ENCODE measurements at places on chromosomes 2 and 18. TPM values are rescaled to one million over a fixed set of nuclear protein-coding genes. Genes with fewer than 3 reads are reported as not detected.

The FBXO41 gene
- total RNA-seq, result 45.7 TPM

The GREB1 gene
- total RNA-seq, result 1.0 TPM

The BMP10 gene
- not detected for total RNA-seq

The GPR155 gene
- 9.4 TPM for total RNA-seq

The ACADL gene
- not detected for total RNA-seq

The TSN gene
- 94.8 TPM for total RNA-seq

The GALR1 gene
- total RNA-seq, result not detected

The PCBP1 gene
- 455 TPM for total RNA-seq

GRCh38 chr2:229868794-229869193, 53.0 kb downstream of the TRIP12 start:
- H3K27ac ChIP-seq, result no peak overlapping the region
- H3K36me3 ChIP-seq, result peaks cover 33% of the 10 kb centered on the region
- H3K4me3 ChIP-seq, result no peak overlapping the region
- DNase-seq, result no peak
- H3K4me1 ChIP-seq, result peaks cover 32% of the 10 kb centered on the region

GRCh38 chr2:233449081-233449901, 95.0 kb downstream of the DGKD start:
- H3K27ac ChIP-seq, result no peak overlapping the region
- no peaks in the 10 kb centered on the region for H3K27me3 ChIP-seq
- H3K4me1 ChIP-seq, result no peaks in the 10 kb centered on the region
- no peak overlapping the region for H3K4me3 ChIP-seq

DNA sequence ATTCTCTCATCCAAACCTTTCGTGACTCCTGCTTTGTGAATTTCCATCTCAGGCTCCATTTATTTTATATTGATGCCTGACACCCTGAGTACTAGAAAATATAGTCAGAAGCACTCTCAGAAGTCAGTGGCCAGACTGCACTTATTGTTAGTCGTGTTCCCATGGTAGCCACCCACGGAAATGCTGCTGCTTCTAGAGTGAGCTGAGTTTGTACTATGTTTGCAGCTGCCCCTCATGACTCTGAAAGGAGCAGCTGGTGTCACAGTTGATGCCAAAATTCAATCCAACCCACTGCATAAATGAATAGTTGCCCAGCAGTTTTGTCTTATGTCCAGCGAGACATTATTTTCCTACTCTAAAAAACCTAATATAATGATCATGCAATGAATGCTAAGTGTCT, 265.2 kb upstream of the SPHKAP start:
- H3K27me3 ChIP-seq, result no peaks in the 10 kb centered on the region
- no peak overlapping the region for H3K4me3 ChIP-seq
- no peaks in the 10 kb centered on the region for H3K36me3 ChIP-seq
- no peaks in the 10 kb centered on the region for H3K4me1 ChIP-seq
- DNase-seq, result no peak
- H3K27ac ChIP-seq, result no peak overlapping the region

- no peak overlapping the region for H3K4me3 ChIP-seq
- H3K4me1 ChIP-seq, result peaks cover 2% of the 10 kb centered on the region
- H3K27me3 ChIP-seq, result peaks cover 43% of the 10 kb centered on the region
- H3K36me3 ChIP-seq, result no peaks in the 10 kb centered on the region
- DNase-seq, result no peak
Measured at GRCh38 chr2:71471276-71471675, 17.9 kb downstream of the DYSF start.

DNA sequence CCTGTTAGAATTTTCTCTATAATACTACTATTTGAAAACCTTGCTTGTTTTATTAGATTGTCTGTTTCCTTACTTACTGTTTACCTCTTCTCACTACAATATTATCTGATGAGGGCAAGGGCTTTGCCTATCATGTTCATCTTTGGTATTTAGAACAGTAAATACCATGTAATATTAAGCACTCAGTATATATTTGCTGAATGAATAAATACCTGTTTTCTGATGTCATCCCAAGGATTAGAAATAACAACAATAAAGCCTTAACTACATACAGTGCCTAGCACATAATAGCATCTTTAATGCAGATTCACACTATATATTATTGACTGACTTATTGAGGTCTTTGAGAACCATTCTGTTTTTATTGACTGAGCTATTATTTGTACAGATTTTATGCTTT, 142.1 kb downstream of the TMEM247 start:
- no peak overlapping the region for H3K4me3 ChIP-seq
- peaks cover 3% of the 10 kb centered on the region for H3K36me3 ChIP-seq
- DNase-seq, result no peak
- H3K4me1 ChIP-seq, result peaks cover 10% of the 10 kb centered on the region
- H3K27me3 ChIP-seq, result no peaks in the 10 kb centered on the region

DNA sequence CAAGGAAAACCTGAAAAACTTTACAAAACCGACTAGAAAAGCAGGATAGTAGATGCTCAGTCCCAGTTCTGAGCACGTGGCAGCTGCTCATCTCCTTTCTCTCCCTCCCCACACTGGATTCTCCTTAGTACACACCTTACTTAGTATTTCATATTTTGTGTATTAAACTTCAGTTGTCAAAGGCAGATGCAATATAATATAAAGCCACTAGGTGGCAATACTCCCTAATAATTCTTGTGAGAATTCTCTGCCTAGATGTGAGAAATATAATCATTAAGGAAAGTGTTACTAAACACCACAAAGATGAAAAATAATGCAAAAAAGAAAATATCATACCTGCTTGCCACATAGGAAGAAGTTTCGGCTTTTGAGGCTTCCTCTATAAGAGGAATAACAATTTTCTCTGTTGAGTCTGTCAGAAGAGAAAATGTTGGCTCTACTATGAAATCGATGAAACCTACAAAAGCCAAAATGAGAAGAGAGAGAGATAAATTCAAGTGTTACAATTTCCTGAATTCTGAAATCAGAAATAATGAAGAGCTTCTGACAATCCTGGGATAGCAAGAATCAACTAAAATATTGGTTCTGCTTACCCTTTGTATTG, 200.6 kb downstream of the PPP1R1C start:
- no peak for DNase-seq
- peaks cover 6% of the 10 kb centered on the region for H3K27me3 ChIP-seq
- H3K36me3 ChIP-seq, result no peaks in the 10 kb centered on the region
- H3K4me1 ChIP-seq, result no peaks in the 10 kb centered on the region

DNA sequence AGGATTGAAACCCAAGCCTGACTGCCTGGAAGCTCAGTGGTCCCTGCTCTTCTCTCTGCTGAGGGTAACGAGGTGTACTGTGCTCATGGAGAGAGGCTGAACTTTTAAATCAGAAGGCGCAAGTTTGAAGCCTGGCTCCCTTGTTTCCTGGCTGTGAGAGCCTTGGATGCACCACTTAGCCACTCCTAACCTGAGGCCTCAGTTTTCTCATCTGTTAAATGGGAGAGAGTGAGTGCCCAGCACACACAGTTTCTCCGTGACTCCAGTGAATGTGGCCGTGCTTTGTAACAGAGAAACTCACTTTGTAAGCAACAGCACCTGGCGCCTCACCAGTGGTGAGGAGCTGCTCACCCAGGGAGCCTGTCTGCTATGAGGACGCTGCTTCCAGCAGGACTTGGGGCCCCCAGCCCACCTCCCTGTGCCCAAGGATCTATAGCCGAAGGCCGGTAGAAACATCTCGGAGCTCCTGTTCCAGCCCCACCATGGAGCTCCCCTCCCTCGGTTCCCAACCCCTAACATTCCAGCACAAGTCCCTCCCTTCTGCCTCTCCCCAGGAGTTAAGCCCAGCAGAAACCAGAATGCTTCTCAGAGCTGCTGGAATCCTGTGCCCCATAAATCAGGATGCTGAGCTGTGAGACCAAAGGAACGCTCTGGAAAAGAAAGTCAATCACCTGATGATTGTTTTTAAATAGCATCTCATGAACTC, 20.3 kb upstream of the KCNK3 start:
- DNase-seq, result no peak
- H3K4me1 ChIP-seq, result no peaks in the 10 kb centered on the region
- peaks cover 48% of the 10 kb centered on the region for H3K27me3 ChIP-seq
- H3K36me3 ChIP-seq, result no peaks in the 10 kb centered on the region
- no peak overlapping the region for H3K27ac ChIP-seq

DNA sequence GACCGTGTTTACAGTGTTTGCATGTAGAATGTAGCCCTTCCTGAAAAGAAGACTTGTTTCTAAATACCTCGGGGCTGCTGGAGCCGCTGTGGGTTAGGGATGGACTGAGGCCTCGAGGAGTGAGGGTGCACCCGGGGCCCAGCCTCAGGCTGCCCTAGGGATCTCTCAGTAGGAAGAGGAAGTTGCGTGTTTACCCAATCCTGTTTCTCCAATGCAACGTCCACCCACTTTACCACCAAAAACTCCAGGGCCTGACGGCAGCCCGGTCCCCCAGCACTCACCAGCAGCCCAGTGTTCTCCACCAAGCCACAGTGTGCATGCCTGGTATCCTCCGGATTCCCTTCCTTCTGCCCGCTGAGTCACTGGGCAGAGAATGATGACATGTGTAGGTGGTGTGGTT, 255.8 kb downstream of the GLI2 start:
- H3K27me3 ChIP-seq, result no peaks in the 10 kb centered on the region
- no peak overlapping the region for H3K4me3 ChIP-seq
- no peaks in the 10 kb centered on the region for H3K4me1 ChIP-seq
- no peak for DNase-seq
- H3K36me3 ChIP-seq, result no peaks in the 10 kb centered on the region
- no peak overlapping the region for H3K27ac ChIP-seq

GRCh38 chr18:55900380-55900779, 312.4 kb upstream of the TCF4 start:
- no peaks in the 10 kb centered on the region for H3K4me1 ChIP-seq
- H3K36me3 ChIP-seq, result no peaks in the 10 kb centered on the region
- DNase-seq, result no peak
- peaks cover 2% of the 10 kb centered on the region for H3K27me3 ChIP-seq
- no peak overlapping the region for H3K27ac ChIP-seq
- no peak overlapping the region for H3K4me3 ChIP-seq

DNA sequence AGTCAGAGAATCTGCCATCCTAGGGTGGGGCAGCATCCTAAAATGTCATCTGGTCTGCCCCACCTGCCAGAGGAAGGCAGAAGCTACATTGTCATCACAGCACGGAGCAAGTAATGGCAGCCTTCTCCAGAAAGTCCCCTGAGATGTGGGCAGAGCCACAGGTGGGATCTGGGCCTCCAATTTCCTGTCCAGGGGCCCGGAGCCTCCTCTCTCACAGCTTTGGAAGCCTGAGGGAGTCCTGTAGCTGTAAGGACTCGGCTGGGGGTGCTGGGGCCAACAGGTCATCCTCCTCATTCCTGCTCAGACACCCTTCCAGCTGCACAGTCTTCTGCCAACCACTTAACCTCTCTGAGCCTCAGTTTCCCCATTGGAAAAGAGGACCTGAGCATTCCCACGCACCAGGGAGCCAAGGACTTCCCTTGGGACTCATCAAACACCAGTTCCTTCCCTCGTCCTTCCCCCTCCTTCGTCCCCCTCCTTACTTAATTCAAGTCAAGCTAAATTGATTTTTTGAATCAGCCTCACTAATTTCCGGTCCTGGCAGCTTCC, 48.6 kb upstream of the ID2 start:
- DNase-seq, result no peak
- H3K4me3 ChIP-seq, result no peak overlapping the region
- no peaks in the 10 kb centered on the region for H3K4me1 ChIP-seq
- no peak overlapping the region for H3K27ac ChIP-seq

DNA sequence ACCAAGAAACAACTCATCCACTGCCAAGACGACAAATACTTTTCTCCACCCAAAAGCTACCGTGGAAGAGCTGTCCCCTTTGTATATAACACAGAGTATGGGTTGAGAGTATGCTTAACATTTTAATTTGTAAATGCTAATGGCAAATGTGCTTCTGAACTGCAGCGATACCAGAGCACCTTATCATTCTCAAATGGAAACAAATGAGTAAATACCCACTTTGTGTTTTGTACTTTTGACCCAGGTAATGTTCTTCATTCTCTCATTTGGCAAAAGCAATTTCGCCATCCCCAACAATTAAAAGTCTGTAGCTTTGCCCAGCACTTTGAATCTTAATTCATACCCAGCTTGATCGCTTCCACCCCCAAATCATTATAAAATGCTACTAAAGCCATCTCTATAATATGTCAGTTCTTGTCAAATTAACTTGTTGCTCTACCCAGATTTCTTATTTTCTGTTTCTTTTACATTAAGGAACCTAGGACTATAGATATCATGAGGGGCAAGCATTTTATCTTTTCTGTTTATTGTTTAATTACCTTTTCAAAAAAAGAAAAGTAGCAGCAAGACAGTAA, 6.2 kb upstream of the POU3F3 start:
- no peak overlapping the region for H3K4me3 ChIP-seq
- DNase-seq, result no peak
- peaks cover 95% of the 10 kb centered on the region for H3K27me3 ChIP-seq
- peaks cover 21% of the 10 kb centered on the region for H3K4me1 ChIP-seq

GRCh38 chr2:28643911-28644334, 107.7 kb upstream of the PPP1CB start:
- H3K27me3 ChIP-seq, result no peaks in the 10 kb centered on the region
- peaks cover 28% of the 10 kb centered on the region for H3K4me1 ChIP-seq
- DNase-seq, result no peak
- H3K4me3 ChIP-seq, result no peak overlapping the region
- no peak overlapping the region for H3K27ac ChIP-seq

DNA sequence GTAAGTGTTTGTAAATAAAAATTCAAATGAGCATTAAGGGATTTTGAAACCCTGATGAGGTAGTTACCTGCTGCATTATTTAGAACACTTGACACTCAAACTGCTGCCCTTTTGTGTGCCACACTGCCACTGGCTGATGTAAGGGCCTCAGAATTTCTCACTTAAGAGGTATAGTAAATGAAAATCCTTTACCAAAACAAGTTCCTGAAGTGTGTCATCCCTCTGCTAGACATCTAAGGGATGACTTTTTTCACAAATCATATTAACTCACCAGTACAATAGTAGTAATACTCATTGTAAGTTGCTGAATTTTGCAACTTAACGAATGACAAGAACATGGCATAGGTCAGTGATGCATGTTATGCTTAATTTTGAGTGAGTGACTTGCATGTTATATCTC, 274.9 kb upstream of the UBE2E3 start:
- no peaks in the 10 kb centered on the region for H3K36me3 ChIP-seq
- H3K27me3 ChIP-seq, result no peaks in the 10 kb centered on the region
- H3K27ac ChIP-seq, result no peak overlapping the region
- H3K4me1 ChIP-seq, result no peaks in the 10 kb centered on the region
- no peak for DNase-seq

DNA sequence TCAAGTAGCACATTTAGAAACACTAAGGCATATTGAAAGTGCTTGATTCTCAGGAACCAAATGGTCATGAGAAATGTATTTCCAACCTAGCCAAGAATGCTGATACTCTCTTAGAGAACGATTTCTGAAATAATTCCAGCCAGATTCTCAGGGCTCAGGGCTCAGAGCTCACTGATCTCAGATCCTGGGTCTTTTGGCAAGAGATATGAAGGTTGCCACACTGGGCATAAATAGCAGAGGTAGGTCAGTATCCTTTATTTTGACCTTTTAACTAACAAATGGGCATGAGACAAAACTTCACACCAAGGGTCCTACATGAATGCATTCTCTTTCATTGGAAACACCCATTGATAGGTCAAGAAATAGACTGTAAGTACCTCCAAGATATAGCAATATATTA, 364.1 kb downstream of the ALK start:
- H3K36me3 ChIP-seq, result no peaks in the 10 kb centered on the region
- H3K4me3 ChIP-seq, result no peak overlapping the region
- H3K27ac ChIP-seq, result no peak overlapping the region
- no peaks in the 10 kb centered on the region for H3K4me1 ChIP-seq
